ENCODE measurements at places on chromosomes 1 and 21.

DNA sequence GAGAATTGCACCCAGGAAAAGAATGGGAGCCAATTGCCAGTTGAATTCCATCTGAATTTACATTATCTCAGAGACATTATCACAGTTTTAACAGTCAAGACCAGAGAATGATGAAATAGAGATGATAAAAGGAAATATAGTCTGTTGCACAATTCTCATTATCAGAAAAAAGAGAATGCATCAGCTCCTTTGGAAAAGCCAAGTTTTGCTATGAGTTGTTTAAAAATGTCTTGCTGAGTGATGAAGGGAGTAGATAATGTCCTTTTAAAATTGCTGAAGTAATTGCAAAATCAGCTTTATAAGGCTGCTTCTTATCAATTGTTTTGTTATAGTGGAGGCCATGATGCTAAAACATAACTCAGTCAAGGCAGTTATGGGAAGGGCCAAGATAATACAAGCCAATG is 37.9 kb upstream of the EEIG2 start:
- DNase-seq = no peak

DNA sequence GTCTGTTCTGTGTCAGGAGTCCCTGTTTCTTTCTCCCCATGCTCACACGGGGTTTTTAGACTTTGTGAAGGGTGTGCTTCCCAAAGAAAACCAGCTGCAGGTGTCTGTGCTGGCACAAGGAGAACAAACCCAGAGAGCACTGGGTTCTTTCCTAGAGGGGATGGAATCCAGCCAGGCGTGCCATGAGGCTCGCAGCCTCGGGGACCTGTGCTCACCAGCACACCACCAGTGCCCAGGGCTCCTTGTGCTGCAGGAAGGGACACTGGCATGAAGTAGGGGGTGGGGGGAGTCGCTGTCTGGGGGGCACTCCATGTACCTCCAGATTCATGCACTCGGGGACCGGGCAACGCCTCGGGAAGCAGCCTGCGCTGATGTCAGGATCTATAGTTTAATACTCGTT is 57.9 kb downstream of the AGPAT3 start:
- DNase-seq = no peak

GRCh38 chr1:50620680-50621329 is 197.6 kb upstream of the DMRTA2 start:
- no peak for DNase-seq

DNA sequence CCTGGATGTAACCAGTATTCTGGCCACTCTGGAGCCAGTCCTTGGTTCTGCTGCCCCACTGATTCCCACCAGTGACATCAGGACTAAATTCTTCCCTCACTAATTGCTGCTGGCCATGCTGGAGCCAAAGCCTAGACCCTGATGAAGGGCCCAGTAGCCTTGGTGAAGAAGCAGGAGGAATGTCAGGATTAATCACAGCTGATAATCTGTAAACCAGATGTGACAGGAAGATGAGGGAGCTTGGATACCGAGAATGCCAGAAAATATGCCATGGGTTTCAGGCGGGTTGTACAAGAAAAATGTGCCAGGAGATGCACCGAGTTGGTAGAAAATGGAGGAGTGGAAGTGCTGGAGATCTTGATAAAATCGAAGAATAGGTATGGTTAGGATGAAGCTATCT is 119.0 kb upstream of the PPP2R5A start:
- no peak for DNase-seq

DNA sequence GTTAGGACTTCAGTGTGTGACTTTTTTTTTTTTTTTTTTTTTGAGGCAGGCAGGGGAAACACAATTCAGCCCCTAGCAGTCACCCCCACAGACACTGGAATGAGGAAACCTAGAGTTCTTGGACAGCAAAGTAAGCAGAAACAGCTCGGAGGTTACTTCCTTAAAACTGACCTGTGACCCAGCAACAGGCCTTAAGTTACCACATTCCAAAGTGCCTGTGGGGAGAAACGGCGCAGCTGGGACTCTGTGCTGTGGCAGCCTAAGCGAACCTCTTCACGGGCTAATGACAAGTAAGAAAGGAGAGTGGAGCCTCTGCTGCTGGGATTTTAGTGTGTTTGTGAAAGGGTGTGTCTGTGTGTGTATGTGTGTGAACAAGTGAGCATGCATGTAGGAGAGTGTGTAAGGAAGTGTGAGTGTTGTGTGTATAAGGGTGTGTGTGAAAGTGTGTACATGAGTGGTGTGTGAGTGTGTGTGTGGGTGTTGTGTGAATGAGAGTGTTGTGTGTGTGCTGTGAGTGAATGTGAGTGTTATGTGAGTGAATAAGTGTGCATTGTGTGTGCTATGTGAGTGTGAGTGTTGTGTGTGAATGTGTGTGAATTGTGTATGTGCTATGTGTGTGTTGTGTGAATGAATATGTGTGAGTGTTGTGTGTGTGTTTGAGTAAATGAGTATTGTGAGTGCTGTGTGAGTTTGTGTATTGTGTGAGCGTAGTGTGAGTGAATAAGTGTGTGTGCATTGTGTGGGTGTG is 180.8 kb downstream of the BRINP2 start:
- no peak for DNase-seq

DNA sequence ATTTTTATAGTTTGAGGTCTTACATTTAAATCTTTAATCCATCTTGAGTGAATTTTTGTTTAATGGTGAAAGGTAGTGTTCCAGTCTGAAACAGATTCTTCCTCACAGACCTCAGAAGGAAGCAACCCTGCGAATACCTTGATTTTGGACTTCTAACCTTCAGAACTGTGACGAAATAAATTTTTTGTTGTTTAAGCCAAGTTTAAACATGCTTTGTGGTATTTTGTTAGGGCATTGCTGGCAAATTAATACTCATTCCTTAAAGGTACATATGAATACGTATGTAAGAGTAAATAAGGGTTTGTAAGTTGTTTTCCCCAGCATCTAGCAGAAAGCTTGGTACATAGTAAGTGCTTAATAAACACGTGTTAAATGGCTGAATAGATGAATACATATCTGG is 100.3 kb downstream of the SEC16B start:
- DNase-seq = no peak

DNA sequence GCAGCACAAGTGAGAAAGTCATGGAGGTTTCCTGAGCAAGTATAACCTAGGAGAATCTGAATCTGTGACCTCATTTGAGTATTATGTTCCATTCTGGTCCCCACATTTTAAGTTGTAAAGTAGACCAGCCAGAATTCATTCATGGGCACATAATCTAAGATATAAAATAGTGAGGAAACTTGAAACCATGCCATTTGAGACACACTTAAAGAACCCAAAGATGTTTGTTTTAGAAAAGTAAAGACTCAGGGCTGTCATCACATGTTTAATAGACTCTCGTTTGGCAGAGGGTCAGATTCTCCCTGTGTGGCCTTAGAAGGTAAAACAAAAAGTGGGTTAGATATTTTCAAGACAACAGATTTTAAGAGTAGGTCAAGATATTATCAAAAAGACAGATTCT is 6.4 kb downstream of the SZT2 start:
- DNase-seq = no peak

GRCh38 chr1:10210841-10211804 is 753 bp downstream of the KIF1B start:
- peak; percentile 39 for DNase-seq

- no peak for DNase-seq
Observed at GRCh38 chr1:194004146-194004545, 817.7 kb upstream of the B3GALT2 start.

GRCh38 chr1:69377507-69377906 is 190.2 kb upstream of the LRRC7 start:
- no peak for DNase-seq

GRCh38 chr1:221878134-221878533 is 136.2 kb upstream of the DUSP10 start:
- no peak for DNase-seq

DNA sequence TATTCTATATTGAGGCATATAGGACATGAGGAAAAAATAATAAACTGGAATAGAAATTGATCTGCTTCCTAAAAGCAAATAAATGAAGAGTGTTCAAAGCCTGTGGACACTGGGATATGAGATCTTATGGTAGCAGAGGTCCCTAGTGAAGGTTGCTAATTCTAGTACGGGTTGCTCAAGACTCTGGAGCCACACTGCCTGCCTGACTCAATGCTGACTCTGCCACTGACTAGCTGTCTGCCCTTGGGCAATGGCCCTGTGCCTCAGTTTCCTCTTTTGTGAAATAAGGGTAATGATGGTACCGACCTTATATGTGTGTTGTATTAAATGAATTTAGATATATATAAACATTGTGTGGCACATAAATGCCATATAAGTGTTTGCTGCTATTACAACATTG is 59.0 kb upstream of the C1orf53 start:
- DNase-seq = no peak

DNA sequence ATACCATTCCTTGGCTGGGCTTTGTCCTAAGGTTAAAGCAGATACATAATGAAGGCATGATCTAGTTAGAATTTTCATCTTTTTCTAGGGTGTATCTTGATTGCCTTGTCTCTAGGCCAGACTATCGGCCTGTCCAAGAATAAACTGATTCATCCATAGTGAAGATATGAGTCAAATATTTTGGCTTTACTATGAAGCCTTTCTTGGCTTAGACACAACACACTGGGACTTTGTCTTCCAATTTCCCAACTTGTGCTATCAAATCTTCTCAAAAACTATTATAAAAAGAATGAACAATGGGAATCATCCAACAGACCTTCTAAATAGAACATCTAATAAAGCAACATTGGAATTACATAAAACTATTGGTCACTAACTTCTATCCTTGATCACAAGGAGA is 64.8 kb downstream of the WARS2 start:
- DNase-seq = no peak

All from stimulated activated naive CD8-positive, alpha-beta T cell treated with anti-CD3 and anti-CD28 coated beads, Interleukin-15, Interleukin-2, amounts not matched to agents 100 U/mL and 50 U/mL, for 24 hours (primary cell).